ENCODE measurements at places on chromosomes 16 and 17.

DNA sequence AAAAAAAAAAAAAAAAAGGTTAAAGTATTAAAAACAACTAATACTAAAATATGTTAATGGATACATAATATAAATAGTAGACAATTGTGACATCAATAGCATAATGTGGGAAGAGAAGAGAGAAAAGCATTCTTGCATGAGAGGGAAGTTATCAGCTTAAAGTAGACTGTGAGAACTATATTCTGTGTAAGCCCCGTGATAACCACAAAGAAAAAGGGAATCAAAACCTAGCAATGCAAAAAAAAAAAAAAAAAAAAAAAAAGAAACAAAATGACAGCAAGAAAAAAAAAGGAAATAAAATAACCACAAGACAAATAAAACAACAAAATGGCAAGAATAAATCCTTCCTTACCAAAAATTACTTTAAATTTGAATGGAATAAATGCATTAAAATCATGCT is 39.8 kb upstream of the MYLK3 start:
- DNase-seq = no peak

- no peak for DNase-seq
These were observed 59.1 kb downstream of the WSB1 start for GRCh38 chr17:27353033-27353460.

GRCh38 chr17:74875977-74876593 is 3.3 kb upstream of the FDXR start:
- no peak for DNase-seq

DNA sequence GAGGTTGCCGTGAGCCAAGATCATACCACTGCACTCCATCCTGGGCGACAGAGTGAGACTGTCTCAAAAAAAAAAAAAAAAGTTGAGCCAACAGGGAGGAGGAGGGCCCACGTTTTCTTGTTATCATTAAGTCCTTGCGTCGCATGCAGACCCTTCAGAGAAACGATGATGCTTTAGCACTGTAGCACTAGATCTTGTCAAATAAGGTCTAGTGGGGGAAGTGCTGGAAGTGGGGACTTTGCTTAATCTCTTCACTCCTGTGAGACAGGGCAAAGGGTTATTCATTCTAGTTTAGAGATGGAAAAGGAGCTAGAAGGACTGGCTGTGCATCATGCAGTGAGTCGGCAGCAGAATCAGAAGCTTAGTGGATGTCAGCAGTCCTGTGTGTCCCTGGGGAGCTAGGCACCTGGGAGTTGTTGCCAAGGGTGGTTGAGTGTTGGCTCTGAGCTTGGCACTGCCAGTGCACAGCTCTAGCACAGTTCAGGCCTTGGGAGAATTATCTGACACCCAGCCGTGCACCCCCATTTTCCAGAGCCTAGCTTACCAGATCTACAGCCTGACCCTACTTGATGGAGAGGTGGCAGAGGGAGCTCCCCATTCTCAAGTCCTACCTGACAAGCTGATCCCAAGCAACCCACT is 33.4 kb upstream of the TBX2 start:
- DNase-seq = no peak

- DNase-seq = peak; percentile 81
These were observed 40.8 kb downstream of the MRC2 start for GRCh38 chr17:62668091-62668804.

DNA sequence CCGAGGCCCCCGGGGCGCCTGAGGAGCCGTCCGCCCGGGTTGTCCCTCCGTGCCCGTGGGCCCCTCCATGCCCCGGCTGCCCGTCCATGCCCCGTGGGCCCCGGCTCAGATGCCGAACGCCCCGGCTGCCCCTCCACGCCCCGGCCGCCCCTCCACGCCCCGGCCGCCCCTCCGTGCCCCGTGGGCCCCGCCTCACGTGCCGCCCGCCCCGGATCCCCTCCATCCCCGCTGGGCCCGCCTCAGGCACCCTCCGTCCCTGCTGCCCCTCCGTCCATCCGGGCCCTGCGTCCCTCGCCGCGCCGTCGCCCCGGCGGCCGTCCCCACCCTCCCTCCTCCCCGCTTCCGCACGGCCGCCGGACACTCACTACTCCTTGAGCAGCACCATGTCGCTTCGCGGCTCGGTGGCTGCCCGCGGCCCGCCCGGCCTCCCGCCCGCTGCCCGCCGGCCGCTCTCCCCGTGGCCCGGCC is 382 bp downstream of the PITPNA start:
- no peak for DNase-seq

GRCh38 chr17:74343526-74344284 is 17.7 kb downstream of the KIF19 start:
- no peak for DNase-seq

- no peak for DNase-seq
These were observed 23.1 kb upstream of the SDK2 start for GRCh38 chr17:73667181-73667959.
